Activated gamma-delta T cell treated with Interleukin-2 at 50 U/mL for 16 hours (primary cell): ENCODE measurements at places on chromosomes 12 and 14.

DNA sequence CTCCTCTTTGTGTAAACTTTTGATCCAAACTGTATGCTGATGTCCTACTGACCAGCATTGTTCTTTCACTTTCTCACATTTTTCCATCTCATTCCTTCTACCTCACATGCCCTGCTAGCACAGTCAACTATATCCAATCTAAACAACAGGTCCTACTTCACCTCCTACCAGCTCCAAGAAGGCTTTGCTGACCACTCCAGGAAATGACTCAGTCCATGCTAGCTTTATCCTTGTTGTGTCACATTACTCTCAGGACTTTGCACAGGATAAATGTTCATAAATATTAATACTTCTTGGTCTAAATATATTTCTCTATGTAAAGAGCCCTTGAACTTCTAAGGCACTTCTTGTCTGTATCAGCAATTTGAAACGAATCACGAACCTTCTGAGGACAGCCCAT, 64.9 kb upstream of the PCED1B start:
- DNase-seq = no peak

GRCh38 chr14:89498878-89499277, 81.8 kb upstream of the FOXN3 start:
- no peak for DNase-seq

GRCh38 chr12:124445121-124445718, 122.2 kb downstream of the NCOR2 start:
- DNase-seq = no peak

DNA sequence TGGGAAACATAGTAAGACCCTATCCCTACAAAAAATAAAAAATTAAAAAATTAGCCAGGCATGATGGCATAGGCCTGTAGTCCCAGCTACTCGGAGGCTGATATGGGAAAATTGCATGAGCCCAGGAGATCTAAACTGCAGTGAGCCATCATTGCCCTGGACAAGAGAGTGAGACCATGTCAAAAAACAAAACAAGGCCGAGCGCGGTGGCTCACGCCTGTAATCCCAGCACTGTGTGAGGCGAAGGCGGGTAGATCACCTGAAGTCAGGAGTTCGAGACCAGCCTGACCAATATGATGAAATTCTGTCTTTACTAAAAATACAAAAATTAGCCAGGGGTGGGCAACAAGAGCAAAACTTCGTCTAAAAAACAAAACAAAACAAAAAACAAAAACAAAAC, 51.6 kb downstream of the FAM186A start:
- no peak for DNase-seq

DNA sequence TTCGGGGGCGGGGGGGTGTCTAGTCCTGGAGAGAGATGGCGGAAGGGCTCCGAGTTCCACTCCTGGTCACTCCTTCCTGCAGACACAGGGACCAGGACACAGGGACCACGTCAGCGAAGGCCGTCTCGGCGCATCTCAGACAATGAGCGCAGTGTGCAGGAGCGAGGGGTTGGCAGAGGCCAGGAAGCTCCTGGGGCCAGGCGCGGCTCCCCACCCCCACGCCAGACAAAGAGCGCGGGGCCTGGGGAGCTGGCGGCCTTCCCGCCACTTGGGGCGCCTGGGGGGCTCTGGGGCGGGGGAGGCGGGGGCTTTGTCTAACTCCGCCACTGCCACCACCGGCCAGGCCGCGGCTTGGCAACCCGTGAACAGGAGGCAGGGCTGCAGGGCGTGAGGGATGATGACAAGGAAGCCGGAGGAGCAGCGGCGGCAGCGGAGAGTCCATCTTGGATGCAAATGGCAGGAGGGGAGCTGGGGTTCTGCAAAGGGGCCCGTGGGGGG, 2.2 kb downstream of the CDK2AP1 start:
- peak; percentile 23 for DNase-seq

DNA sequence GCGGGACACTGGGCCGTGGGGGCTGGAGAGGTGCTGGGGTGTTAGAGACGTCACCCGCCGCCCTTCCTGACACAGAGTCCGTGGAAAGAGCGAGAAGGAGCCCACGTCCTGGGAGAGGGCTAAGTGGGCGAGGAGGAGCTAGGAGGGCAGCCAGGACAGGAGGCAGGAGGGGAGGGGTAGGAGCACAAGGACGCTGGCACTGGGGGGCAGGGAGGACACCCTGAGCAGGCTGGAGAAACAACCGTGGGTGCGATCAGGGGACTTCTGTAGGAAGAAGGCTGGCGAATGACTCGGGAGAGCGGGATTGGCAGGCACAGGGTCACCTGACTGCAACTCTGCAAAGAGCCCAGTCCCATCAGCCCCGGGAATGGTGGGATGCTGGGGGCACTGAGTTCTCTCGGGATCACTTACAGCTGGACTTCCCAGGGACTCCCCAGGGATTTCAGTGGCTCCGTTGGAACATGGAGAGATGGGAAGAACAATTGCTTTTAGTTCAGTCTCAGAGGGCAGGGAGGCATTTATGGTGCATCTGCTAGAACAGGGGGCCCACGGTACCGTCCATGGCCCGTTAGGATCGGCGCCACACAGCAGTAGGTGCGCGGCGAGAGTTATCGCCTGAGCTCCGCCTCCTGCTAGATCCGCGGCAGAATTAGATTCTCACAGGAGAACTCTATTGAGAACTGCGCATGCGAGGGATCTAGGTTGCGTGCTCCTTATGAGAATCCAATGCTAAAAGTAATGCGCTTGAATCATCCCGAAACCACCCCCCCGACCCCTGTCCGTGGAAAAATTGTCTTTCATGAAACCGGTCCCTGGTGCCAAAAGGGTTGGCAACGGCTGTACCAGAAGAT, 24.3 kb downstream of the UBR7 start:
- no peak for DNase-seq

DNA sequence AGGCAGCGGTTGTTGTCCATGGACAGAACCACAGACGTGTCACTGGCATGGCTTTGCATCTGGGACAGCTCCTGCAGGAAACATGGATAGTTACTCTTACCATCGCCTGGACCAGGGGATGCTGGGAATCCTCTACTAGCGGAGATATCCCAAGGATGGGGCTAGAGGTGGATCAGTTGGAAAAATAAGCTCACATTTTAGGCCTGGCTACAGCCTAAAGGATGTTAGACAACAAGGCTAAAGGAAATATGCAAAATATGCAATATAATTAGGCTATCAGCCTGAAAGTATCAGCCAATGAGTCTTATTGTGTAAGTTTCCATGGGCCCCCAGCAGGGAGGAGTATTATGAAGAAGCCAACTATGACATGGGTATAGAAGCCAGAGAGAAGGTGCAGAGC, 5.0 kb downstream of the KRT76 start:
- no peak for DNase-seq

GRCh38 chr12:49557187-49557916, 10.6 kb downstream of the MCRS1 start:
- no peak for DNase-seq

- DNase-seq = no peak
Observed at GRCh38 chr12:109731231-109731731, 17.7 kb downstream of the FAM222A start.

GRCh38 chr12:3086729-3087323, 9.6 kb downstream of the TSPAN9 start:
- no peak for DNase-seq

- DNase-seq = no peak
Observed at GRCh38 chr12:96343347-96343954, 56.8 kb downstream of the CDK17 start.

GRCh38 chr12:89064780-89065179, 287.5 kb downstream of the DUSP6 start:
- no peak for DNase-seq

GRCh38 chr14:69331206-69331605, 66.9 kb downstream of the ERH start:
- no peak for DNase-seq

DNA sequence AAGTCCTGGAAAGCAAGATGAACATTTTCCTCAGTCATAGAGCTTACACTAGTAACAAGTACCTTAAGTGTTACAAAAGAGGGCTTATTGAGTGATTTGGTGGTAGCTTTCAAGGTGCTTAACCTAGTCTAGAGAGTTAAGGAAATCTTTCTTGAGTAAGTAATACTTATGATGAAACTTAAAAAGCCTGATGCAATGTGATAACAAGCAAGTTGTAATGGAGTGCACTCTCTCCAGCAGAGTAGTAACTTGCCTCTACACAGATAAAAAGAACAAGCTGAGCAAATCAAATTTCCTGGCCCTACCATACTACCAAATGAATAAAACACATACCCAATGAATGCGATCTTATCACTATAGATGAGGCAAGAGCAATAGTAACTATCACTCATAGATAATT, 639.9 kb upstream of the FBXO33 start:
- DNase-seq = no peak

- DNase-seq = no peak
Observed at GRCh38 chr12:73677520-73678291, 859.9 kb upstream of the ATXN7L3B start.

DNA sequence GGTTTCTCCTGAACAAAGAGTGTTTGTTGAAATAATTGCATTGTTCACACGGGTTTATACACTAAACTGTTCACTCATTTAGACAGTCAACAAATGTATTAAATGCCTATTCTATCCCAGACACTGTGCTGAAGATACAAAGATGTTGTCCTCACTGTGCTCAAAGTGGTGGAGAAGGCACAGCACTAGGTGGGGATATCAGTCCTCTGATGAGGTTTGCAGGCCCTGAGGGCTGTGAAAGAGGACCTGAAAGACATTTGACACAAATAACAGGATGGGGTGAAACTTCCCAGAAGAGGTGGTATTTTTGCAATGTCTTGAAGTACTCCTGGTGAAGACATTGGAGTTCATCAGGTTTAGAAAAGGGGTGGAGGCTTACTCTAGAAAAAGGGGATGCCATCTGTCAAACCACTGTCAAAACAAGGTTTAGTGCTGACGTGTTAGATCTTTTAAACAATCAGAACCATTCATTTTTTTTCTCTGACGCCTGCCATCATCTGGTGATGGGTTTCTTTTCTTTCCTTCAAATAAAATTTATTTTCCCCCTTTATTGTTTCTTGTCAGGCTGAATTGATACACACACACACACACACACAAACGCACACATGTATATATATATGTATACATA, 69.5 kb downstream of the ACSS3 start:
- DNase-seq = no peak

GRCh38 chr14:71267691-71268090, 360.4 kb downstream of the PCNX1 start:
- DNase-seq = no peak

GRCh38 chr12:114762490-114763110, 78.6 kb upstream of the TBX3 start:
- no peak for DNase-seq

GRCh38 chr14:43792980-43793379, 714.1 kb downstream of the FSCB start:
- DNase-seq = no peak

GRCh38 chr14:32345311-32345791, 16.3 kb downstream of the AKAP6 start:
- no peak for DNase-seq

- no peak for DNase-seq
Observed at GRCh38 chr14:71248194-71248593, 340.9 kb downstream of the PCNX1 start.

- DNase-seq = no peak
Observed at GRCh38 chr14:100022772-100023451, 42.3 kb upstream of the EVL start.

GRCh38 chr14:102532204-102532658, 22.7 kb upstream of the ANKRD9 start:
- DNase-seq = no peak

DNA sequence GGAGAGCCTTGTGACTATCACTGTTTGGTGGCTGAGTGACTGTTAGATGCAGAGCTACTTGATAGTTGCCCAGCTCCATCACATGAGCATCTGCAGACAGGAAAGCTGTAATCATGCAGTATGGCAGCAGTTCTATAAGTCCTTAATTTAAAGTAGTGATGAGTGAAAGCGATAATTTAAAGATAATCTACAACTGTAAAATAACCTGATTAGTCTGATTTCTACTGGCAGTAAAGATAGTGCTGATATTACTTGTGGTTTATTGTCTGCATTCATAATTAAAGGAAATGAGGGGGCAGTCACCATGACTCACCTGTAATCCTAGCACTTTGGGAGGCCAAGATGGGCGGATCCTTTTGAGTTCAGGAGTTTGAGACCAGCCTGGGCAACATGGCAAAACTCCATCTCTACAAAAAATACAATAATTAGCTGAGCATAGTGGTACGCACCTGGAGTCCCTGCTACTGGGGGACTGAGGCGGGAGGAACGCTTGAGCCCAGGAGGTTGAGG, 41.2 kb upstream of the PLEKHD1 start:
- no peak for DNase-seq

DNA sequence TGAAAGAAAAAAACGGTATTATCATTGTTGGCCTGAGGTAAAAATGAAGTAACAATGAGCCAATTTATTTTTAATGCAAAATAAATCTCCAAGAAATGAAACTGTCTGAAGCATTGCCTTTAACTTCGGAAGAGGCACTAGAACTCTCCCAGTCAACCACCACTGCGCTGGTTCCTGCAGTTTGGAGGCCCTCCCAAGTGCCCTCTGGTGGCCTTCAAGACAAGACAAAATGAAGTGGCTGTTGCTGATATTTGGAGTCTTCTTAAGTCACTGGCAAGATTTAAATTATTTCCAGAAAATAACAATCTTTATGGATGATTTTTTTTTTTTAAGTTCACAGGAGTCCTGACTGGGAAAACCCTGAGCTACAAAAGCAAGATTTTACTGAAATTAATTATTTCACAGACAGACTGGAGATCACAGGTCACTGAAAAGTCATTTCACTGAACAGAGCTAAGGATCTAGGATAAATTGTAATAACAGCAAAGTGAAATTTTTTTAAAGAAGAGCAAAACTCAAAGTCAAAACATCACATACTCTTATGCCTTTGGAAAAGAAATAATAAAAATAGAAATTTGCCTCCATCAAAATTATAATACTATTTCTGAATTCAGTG, 58.2 kb downstream of the DICER1 start:
- peak; percentile 21 for DNase-seq

DNA sequence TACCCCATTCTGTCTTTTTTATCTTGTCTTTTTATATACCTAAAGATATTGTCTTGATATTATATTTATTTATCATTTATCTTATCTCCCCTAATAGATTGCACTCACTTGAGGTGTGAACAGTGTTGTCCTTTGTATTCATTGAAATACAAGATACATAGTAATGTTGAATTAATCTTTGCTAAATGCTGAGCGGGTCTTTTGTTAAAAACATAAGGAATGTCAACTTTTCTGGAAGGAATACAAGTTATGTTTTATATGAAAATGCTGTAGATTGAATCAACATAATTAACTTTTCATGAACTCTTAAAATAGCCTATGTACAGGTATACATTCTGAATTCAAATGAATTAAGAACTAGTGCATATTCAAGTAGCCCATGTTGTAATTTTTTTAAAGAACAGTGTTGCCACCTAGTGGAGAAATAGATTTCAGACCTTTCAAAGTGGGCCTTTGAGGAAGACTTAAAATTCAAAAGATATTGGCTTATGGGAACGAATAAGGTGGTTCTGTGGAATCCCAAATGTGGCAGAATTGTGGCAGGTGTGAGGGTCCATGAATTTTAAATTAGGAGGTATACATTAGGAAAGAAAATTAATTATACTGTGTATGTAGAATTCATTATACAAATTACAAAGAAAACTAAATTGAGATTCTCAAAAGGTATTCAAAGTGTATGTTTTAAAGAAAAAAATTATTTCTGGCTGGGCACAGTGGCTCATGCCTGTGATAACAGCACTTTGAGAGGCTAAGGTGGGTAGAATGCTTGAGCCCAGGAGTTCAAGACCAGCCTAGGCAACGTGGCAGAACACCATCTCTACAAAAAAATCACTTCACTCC, 19.1 kb downstream of the BBOF1 start:
- no peak for DNase-seq

- no peak for DNase-seq
Observed at GRCh38 chr12:2329661-2330210, 276.9 kb downstream of the CACNA1C start.

GRCh38 chr12:118326991-118327390, 45.7 kb downstream of the TAOK3 start:
- DNase-seq = no peak

GRCh38 chr12:104459368-104459909, 2.7 kb downstream of the CHST11 start:
- no peak for DNase-seq
